ENCODE measurements at places on chromosomes 13 and 19. TPM values are rescaled to one million over a fixed set of nuclear protein-coding genes. Genes with fewer than 3 reads are reported as not detected.

- no peak for DNase-seq
Measured at GRCh38 chr19:3855320-3855719, 13.5 kb downstream of the ZFR2 start.

- peak; percentile 70 for DNase-seq
Measured at GRCh38 chr19:42023121-42023942, 29.3 kb upstream of the ATP1A3 start.

The OR7C1 gene
- total RNA-seq: not detected

DNA sequence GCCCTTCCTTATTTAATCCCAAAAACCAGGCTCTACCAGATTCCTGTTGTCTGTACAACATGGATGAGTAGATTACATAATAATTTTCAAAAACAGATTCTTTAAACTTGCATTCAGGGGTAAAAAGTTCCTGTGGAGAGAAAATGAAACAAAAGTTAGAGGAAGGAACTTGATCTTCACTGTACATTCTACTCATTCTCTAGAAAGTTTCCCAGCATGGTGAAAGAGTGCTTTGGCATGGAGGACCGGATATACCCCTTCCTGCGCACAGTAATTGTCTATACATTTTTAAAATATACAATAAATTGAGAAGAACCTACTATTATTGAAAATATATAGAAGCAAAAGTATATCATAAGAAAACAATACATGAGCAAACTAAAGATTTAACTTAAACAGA is 274.2 kb downstream of the ITGBL1 start:
- no peak for DNase-seq

GRCh38 chr13:64672751-64673150 is 2557.4 kb downstream of the PCDH9 start:
- no peak for DNase-seq

- peak; percentile 86 for DNase-seq
Measured at GRCh38 chr19:6947745-6948144, 60.4 kb downstream of the ADGRE1 start.

DNA sequence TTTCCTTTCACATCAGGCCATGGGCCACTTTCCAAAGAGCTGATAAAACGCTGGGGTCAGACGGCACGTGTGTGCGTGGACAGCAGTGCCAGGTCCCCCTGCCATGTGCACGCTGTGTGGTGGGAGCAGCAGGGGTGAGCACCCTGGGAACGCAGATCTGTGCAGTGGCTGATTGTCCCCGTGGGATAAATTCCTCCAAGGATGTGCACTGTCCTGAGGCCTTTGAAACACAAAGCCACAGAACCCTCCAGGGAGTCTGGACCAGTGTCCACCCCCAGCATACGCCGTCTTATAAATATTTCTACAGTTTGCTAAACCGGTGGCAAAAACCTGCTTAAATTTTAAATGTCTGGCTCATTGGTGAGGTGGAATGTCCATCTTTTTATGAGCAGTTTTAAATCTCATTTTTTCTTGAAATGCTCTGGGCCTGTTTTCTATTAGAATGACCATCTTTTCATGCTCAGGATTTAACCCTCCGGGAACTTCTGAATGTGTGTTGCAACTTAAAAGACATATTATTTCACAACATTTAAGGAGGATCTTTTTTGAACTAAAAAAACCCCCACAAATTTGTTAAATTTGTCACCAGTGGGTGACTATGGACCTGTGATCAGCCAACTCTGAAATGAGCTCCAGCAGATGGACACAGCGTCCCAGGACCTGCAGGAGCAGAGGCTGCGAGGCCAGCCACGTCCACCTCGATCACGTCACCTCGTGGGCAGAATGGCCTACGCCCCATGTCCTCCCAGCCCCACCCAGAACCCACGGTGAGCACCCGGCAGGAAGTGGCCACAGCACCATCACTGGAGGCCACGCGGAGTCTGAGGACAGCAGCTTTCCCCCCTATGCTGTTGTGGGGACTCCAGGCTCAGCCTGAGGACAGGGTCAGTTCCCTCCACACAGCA is 68.6 kb downstream of the RASA3 start:
- DNase-seq: no peak

The ANGPTL8 gene
- total RNA-seq: not detected

DNA sequence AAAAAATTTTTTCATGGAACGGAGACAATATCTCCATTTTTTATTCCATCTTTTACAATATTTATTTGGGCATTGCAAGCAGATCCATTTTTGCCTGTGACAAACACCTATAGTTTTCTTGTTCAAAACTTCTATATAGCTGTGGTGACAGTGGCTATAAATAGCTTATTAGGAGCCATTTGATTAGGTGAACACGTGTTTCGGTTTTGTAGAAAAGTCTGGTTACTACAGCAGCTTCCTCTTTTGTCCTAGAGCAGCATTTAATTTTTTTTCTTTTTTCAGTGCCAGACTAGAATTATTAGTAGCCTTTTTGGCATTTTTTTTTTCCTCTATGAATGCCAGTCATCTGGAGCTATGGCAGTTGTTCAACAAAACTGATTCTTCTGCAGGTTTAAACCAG is 123.5 kb downstream of the RXFP2 start:
- DNase-seq: no peak

The ZNF223 gene
- not detected for total RNA-seq

GRCh38 chr13:111650626-111651025 is 330.2 kb downstream of the TEX29 start:
- no peak for DNase-seq

DNA sequence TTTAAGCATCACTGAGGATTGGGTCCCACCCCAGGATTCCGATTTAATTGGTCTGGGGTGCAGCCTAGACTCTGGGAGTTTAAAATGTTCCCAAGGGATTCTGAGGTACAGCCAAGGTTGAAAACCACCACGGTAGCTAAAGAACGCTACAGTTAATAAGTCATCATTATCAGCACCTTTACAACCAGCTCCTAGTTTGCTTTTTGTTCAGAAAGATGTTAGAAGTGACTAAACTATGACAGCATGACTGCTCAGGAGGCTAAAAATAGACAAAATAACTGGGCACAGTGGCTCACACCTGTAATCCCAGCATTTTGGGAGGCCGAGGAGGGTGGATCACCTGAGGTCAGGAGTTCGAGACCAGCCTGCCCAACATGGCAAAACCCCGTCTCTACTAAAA is 11.7 kb upstream of the EPSTI1 start:
- DNase-seq: no peak

DNA sequence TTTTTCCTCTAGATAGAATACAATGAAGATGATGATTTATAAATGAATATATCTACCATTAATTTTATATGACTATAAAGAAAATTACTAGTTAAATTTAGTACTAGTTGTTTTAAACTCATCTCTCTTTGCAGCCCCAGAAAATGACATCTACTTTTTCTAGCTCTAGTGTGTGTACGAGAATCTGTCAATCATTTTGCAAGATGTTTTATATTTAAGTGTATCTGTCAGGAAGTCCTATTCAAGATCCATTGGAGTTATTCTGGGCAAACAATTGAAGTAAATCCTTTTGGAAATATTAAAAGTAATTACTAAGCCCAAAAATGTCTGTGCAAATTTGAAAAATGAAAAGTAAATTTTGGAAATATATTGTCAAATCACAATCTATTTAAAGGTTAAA is 144.3 kb upstream of the PCDH9 start:
- no peak for DNase-seq

The FCER2 gene
- not detected for total RNA-seq

The FLT1 gene
- total RNA-seq: 46.3 TPM

The PLPPR3 gene
- not detected for total RNA-seq

GRCh38 chr13:28297341-28297740 is 159.0 kb downstream of the PAN3 start:
- DNase-seq: no peak

DNA sequence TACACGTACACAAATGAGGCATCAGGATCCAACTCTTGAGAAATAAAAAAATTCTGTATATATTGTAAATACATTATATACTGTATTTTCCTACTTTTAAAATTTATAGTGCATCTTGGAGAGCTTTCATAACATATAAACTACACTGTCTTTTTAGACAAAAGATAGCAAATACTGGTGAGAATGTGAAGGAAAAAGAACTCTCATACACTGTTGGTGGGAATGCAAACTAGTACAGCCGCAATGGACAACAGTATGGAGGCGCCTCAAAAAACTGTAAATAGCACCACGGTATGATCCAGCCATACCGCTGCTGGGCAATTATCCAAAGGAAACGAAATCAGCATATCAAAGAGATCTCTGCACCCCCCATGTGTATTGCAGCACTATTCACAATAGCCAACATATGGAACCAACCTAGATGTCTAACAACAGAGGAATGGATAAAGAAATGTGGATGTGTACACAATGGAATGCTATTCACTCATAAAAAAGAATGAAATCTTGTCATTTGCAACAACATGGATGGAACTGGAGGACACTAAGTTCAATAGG is 292.4 kb downstream of the EFNB2 start:
- DNase-seq: no peak

The PINLYP gene
- 9.9 TPM for total RNA-seq

GRCh38 chr13:49044836-49045235 is 69.1 kb downstream of the FNDC3A start:
- DNase-seq: no peak

- DNase-seq: no peak
Measured at GRCh38 chr13:92196591-92197256, 798.3 kb downstream of the GPC5 start.

GRCh38 chr13:21171420-21171819 is 4.9 kb downstream of the SKA3 start:
- DNase-seq: no peak

GRCh38 chr19:57192077-57192420 is 749 bp downstream of the ZNF264 start:
- DNase-seq: no peak

DNA sequence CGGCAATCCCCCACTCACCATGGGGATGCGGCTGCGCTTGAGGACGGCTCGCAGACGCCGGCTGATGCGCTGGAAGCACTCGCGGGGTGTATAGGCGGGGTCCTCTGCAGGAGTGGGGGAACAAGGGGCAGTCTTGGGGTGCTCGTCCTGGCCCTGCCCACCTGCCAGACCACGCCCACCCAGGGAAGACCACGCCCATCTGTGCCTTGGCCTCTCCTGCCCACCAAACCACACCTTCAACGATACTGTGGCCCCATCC is 6.7 kb downstream of the RNU6-9 start:
- peak; percentile 65 for DNase-seq

- peak; percentile 92 for DNase-seq
Measured at GRCh38 chr19:3304871-3305423, 61.4 kb upstream of the NFIC start.

The FFAR2 gene
- total RNA-seq: not detected

The C19orf85 gene
- total RNA-seq: not detected

The ZNF585A gene
- 2.7 TPM for total RNA-seq

The TEX29 gene
- 0.51 TPM for total RNA-seq

DNA sequence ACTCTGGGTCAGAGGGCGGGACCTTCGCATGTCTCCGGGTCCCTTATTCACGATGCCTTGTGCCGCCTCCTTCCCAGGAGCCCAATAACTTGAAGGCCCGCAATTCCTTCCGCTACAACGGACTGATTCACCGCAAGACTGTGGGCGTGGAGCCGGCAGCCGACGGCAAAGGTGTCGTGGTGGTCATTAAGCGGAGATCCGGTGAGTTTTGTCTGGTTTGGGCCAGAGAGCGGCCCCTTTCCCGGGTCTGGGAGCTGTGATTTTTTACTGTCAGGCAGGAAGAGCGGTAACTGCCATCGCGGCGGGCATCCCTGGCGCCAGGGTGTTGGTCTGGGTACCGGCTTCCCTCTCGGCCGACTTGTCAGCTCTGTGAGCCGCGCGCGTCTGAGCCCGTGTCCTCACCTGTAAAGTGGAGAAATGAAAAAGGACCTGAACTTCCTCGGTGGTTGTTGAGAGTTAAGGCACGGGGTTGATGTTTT is 800 bp downstream of the RPL28 start:
- DNase-seq: no peak

The PPM1N gene
- total RNA-seq: 1.3 TPM

Measured in activated CD4-positive, alpha-beta T cell treated with anti-CD3 and anti-CD28 coated beads, Interleukin-2, amount 10 ng/mL, durations not matched to agents 24 days and 14 days (primary cell).